ENCODE measurements at places on chromosomes 4 and X.

DNA sequence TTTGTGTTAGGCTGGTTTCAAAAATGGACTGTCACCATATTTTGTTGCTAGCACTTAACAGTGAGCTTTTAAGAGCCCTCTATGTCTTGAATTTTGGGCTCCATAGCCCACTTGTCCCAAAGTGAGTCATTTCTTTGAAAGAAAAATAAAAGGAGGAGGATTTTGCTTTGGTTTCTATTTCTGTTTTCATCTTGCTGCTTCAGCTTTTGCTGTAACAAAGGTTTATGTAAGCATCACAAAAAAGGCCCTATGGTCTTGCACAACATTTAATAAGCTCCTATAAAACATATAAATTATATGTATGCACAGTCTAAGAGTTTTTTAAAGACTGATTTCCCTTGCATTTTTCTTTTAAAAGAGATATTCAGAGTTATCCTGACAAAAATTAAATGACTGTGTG is 105.2 kb downstream of the PHOX2B start:
- no peak for DNase-seq

DNA sequence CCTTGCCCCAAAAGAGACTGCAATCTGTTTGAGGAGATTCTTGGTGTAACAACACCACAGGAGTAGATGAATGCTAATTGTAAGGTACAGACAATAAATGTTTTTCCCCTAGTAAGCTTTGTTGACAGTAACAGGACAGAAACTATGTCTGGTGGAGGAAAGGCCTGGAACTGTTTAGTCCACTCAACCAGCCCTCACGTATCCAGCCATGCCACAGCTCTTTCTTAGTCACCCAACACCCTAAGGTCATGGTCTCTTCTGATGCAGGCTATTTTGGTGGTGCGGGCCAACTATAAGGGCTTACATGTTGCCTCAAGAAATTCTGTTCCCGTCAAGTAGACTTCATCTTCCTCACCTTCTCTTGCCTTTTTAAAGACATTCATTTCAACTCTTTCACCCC is 75.9 kb upstream of the GAB1 start:
- peak; percentile 26 for DNase-seq

DNA sequence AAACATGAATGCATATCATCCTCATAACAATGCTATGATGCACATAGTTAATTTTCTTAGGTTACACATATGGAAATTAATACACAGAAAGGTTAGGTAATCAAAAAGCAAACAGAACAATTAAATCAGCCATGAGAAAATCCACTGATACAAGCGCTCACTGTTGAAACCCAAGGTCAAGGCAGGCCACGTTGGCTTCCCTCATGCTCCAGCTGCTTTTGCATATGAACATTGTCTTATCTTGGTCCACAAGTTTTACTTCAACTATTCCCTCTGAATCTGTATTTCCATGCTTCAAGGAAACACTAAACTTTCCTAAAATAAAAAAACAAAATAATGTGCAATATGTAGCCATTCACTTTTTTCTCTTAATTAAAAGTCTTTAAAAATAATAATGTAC is 34.5 kb upstream of the PLA2G12A start:
- no peak for DNase-seq

DNA sequence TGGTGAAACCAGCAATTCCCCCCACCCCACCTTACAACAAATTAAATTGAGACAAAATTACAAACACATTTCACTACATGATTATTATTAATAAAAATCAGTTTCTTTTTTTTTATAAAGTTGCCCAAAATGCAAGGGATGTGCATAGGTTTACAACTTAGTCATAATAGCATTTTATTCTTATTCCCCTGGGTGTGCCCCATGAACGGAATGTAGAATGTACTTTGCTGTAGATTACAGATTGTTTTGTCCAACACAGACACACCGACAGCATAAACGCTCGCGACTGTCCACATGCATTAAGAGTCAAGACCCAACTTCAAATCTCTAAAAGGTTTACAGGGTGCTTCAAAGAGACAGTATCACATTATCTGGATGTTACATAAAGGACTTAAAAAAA is 72.3 kb downstream of the NYX start:
- no peak for DNase-seq

GRCh38 chr4:113472864-113473263 is 288.7 kb downstream of the CAMK2D start:
- peak; percentile 23 for DNase-seq

- peak; percentile 11 for DNase-seq
Observed at GRCh38 chr4:180953572-180953971, 1289.6 kb upstream of the TENM3 start.

DNA sequence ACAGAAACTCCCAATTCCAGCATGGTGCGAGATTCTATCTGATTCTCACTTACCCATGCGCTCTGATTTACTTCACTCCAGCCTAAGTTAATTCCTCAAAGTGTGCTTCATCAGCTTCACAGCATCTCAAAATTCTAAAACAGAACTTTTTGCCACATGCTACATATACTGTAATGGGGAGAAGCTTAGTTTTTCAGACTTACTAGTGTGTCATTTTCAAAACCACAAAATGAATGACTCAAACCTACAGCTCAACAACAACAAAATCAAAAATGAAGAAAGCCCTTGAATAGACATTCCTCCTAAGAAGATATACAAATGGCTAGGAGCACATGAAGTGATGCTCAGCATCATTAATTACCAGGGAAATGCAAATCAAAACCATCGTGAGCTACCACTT is 14.9 kb downstream of the IRF2 start:
- peak; percentile 84 for DNase-seq

DNA sequence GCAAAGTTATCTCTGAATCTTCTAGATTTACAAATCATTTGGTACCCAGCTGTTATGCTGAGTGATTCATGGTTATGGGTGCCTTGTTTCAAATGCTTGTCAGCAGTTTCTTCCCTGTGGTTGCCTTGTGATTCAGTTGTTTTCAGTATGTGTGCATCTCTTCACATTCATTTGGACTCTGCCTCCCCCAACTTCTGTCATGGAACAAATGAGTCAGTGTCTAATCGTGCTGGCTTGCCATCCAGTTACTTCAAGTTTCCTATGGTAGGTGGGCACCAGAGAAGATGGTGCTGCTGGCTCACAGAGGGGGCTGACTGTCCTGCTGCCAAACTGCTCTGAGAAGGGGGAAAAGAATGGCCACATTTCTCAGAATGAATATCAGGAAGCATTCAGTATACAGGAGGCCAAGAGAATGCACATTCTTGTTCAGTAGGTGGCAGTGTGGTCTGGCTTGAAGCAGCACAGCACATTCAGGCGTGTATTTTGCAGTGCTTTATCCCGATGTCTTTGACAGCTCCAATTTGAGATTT is 260.9 kb downstream of the GLUD2 start:
- peak; percentile 81 for DNase-seq

DNA sequence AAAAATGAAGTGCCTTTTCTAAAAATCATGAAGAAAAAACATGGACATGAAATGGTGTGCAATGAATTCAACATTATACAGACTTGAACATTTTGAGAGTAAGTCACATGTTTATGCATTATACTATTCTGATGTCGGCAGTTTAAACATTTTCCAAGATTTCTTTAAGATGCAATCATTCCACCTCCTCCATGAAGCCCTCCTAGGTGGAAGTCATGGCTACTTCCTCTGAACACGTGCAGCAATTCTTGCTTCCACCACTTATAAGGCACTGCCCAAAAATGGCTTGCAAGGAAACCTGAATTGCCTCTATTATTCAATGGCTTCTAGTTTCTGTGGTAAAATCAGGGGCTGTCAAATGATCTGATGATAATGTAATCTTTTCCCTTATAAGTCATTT is 25.8 kb downstream of the IGFBP7 start:
- no peak for DNase-seq

GRCh38 chrX:73455171-73455570 is 8.3 kb downstream of the CDX4 start:
- no peak for DNase-seq

GRCh38 chr4:142181021-142181420 is 544.6 kb downstream of the IL15 start:
- DNase-seq = no peak

GRCh38 chrX:30597216-30598012 is 19.8 kb upstream of the TASL start:
- no peak for DNase-seq

GRCh38 chr4:186936496-186937375 is 213.1 kb upstream of the FAT1 start:
- DNase-seq = peak; percentile 82

DNA sequence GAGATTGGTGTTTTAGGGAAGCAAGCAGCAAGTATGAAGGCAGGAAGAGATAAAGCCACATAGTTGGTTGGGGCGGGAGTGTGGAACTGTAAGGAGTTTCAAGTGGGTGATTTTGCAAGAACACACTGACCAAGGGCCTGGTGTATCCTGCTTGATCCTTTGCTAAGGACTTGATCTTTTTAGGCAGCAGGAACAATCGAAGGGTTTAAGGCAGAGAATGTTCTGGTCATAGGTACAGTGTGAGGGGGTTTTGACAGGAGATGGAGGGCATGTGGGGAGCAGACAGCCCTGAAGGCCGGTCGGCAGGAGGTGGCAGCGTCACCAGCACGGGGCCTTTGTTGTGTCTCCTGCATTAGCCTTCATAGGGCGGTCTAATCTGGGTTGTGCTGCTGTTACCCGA is 54.7 kb downstream of the FAM193A start:
- peak; percentile 3 for DNase-seq

GRCh38 chrX:71128915-71129765 is 10.7 kb downstream of the MED12 start:
- peak; percentile 46 for DNase-seq

DNA sequence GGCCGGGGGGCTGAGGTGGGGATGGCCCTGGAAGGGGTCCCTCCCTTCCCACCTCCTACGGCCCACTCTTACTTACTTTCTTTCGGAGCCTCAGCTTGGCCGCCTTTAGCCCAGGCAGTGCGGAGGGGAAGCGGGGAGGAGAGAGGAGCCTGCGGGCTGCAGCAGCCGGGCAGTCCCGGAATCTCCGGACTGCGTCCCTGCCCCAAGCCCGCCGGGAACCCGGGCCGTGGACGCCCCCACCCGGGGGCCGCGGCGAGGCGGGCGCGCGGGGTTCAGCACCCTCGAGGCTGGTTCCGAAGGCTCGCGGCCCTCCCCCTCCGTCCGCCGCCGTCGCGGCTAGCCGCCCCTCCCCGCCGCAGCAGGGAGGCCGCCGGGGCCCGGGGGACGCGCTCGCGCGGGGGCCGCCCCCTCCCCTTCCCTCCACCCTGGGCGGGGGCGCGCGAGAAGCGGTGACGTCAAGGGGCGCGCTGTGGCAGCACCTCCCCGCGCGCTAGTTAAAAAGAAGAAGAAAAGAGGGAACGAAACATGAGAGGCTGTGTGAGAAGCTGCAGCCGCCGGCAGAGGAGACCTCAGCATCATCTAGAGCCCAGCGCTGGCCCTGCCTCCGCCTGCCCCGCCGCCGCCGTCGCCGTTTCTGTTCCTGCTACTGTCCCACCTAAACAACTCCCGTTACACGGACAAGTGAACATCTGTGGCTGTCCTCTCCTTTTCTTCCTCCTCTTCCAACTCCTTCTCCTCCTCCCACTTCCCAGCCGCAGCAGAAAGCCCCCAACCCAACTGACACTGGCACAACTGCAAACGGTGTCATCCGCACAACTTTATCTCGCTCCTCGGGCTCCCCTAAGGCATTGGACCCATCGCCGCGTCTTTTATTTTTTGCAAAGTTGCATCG is at the start of gene HHIP:
TSS of gene HHIP (plus strand) at position 526 of the 892 bp plus-strand sequence. CDS start 520 bp downstream, outside the sequence.
- DNase-seq = peak; percentile 68

- DNase-seq = no peak
Observed at GRCh38 chrX:15909605-15910004, 55.0 kb upstream of the AP1S2 start.

DNA sequence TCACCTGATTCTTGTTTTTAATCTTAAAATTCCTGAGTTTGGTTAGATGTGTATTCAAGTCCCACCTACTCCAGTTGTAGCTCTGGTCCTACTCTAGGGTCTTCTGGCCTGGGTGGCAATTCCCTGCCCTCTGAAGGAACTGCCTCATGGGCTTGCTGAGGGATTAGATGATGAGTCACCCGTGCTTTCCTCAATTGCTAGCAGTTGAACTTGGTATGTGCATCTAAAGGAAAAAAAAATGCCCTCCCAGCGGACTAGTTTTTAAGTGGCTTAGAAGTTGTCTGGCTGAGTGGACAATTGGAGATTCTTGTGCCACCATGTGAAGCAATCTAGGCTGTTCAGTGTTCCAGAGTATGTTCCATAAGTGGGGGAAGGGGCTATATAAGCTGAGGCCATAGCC is 127.0 kb downstream of the CCNG2 start:
- DNase-seq = peak; percentile 16

GRCh38 chr4:478373-478772 is 20.6 kb downstream of the ZNF721 start:
- peak; percentile 14 for DNase-seq

DNA sequence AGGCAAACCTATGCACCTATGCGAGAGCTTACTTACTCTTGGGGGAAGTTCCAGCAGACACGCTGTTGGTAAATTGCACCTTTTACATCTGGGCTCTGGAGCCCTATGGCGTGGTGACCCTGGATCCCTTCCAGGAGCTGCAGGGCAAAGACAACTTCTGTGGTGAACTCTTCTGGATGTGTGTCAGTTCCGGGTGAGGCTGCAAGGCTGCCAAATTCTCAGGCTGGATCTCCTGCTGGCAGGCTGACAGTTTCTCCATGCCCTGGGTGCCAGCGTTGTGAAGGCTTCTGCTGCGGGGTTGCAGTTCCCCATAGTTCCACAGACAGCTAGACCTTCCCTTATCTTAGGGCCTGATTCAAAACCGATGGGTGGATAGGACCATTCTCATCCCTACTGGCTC is 37.9 kb downstream of the RAP2C start:
- no peak for DNase-seq

DNA sequence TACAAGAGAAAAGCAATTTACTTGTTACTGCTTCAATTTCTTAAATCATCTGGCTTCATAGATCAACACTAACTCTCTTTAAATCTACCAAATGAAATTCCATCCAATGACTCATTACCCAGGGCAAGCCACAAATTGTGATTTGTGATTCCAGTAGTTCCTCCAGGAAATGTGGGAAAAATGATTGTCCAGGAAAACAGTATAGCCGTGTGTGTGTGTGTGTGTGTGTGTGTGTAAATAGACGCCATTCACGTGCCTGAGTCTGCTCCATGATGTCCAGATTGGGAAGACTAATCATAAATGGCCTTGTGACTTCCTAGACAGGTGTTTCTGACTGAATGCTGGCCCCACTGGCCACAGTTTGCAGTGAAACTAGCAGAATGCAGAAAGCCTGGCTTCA is 121.3 kb downstream of the HS6ST2 start:
- DNase-seq = peak; percentile 11

GRCh38 chr4:39855909-39856512 is 121.7 kb downstream of the PDS5A start:
- DNase-seq = peak; percentile 53

DNA sequence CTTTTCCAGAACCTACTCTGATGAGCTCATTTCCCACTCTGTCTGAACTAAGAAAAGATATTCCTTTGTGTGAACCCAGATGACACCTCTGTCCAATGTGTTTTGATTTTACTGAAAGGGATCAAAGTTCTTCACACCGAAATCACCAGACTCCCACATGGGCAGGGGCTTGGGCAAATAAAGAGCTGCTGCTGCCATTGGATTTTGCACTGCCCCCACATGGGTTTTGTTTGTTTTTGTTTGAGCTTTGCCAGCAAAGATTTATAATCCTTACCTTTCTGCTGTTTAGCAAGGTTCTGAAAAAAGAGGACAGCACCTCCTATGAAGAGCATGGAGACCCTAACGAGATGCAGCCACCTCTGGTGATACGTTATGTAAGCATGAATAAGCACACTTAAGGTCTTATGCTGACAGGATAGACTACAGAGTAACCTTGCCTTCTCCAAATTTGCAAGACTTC is 44.3 kb downstream of the HSD17B13 start:
- no peak for DNase-seq

- peak; percentile 89 for DNase-seq
Observed at GRCh38 chr4:25234390-25235370, 847 bp downstream of the PI4K2B start.
